ENCODE measurements at places on chromosomes 6 and 20. TPM values are rescaled to one million over a fixed set of nuclear protein-coding genes. Genes with fewer than 3 reads are reported as not detected.

GRCh38 chr6:39892490-39893129 is 41.7 kb downstream of the MOCS1 start:
- DNase-seq, result peak; percentile 74

DNA sequence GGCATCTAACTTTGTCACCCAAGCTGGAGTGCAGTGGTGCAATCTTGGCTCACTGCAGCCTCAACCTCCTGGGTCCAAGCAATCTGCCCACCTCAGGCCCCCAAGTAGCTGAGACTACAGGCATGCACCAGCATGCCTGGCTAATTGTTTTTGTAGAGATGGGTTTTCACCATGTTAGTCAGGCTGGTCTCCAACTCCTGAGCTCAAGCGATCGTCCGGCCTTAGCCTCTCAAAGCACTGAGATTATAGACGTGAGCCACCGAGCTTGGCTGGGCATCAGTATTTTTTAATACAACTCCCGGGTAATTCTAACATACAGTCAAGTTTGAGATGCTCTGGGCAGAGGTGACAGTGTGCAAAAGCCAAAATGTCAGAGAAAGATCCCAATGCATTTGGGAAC is 73.5 kb downstream of the NFATC2 start:
- no peak for DNase-seq

DNA sequence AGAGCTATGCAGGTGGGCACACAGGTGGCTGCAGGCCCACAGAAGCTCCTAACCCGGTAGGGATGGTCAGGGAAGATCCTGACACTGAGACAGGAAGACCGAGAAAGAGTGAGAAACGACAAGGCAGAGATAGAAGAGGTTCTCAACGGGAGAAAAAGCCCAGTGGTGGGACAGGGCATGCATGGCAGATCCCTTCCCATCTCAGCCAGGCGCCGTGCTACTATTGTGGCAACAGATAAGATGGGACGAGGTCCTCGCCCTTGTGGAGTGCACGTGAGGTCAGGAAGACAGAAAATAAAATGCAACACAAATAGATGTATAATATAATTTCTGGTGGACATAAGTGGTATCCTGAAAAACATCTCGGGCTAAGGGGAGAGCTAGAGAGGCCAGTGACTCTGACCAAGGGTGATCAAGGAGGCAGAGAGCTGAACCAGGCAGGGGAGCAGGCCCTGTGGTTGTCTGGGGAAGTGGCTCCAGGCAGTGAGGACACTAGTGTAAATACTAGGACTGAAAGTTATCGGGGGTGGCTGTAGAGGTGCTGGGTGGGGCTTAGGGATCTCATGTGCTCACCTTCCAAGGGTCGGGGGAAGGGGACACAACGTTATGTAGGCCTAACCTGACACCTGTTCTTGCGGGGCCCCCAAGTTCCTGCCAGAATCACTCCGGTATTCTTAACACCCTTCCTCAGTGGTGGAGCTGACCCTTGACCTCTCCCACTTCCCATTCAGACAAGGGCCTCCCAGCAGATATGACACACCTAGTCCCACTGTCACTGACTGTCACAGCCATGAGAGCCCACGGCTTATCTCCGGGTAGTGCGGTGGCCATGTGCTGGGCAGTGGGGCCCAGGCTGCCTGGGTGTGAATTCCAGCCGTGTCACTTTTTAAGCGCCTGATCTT is 1.0 kb downstream of the SRXN1 start:
- DNase-seq, result no peak

GRCh38 chr20:60046860-60047259 is 88.6 kb downstream of the CDH26 start:
- peak; percentile 5 for DNase-seq

HLA-DRB5 gene
- 3.3 TPM for total RNA-seq

AIF1 gene
- total RNA-seq, result 3.2 TPM
